Cortex of kidney (tissue), 1 donor: ENCODE measurements at places on chromosomes 11 and 22.

- DNase-seq, result no peak
Measured at GRCh38 chr11:77170107-77170506, 42.1 kb downstream of the MYO7A start.

DNA sequence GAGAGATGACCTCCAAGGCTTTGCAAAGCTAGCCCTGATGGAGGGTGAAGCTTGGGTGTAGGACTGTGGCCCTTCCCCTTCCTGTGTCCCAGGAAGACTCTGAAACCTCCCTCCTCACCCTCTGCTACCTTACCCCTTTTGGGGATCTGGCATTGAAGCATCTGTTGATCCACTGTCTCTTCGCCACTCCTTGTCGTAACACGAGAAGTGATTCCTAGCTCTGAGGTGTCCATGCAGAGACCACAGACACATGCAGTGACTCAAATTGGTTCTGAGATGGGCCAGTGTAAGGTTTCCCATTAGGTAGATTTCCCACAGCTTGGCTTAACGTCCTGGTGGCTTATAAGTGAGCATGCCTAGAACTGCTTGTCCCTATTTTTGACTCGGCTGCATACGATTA, 101.4 kb downstream of the ZBTB16 start:
- no peak for DNase-seq

- no peak for DNase-seq
Measured at GRCh38 chr11:6667733-6668374, 12.2 kb upstream of the DCHS1 start.

- no peak for DNase-seq
Measured at GRCh38 chr22:40196628-40197360, 19.1 kb downstream of the TNRC6B start.

DNA sequence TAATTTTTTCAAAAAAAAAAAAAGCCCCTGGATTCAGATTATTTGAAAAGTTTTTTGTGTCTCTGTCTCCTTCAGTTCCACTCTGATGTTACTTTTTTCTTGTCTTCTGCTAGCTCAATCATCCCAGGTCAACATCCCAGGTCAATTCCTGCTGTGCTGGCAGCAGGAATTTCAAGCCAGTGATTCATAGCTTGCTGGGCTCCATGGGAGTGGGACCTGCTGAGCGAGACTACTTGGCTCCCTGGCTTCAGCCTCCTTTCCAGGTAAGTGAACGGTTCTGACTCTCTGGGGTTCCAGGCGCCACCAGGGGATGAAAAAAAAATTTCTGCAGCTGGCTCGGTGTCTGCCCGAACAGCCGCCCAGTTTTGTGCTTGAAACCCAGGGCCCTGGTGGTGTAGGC, 31.4 kb downstream of the PLAAT5 start:
- no peak for DNase-seq

DNA sequence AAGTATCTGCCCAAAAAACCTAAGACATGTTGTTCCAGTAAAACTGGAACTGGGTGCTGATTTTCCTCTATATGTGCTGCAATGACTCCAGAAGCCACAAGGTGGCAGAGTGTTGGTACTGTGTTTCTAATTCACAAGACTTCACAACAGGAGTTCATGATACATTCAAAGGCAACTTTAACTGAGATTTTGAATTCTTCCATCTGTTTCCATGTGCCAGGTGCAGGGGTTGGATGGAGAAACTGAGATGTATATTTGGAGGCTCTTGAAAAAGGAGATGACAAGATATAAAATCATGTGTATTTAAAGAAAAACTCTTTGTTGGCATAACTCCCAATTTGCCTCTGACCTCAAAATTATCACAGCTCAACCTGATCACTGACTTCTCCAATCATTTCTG, 1098.6 kb upstream of the CCDC90B start:
- DNase-seq, result no peak

GRCh38 chr11:46277622-46278386, at the start of gene CREB3L1:
Gene CREB3L1 (plus strand): TSS chr11:46277662. CDS start chr11:46278112, 450 bp downstream.
- DNase-seq, result no peak

DNA sequence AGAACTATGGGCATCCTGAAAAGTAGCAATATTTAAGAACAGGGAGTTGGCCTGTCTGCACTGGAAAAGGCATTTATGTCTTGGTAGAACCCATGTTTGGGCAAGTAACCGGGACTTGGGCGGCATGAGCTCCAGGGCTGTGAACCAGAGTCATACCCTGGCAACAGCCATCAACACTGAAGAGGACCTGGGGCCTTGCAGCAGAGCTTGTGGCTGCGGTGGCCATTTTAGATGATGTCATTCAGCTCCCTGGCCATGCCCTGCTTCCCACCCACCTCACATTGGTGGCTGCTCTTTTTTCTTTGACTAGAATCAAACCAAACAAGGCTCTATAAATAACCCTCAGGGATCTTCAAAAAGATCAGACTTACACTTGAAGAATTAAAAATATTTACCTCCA, 26.6 kb downstream of the EHF start:
- DNase-seq, result no peak

GRCh38 chr11:126318574-126319373, 14.9 kb downstream of the DCPS start:
- no peak for DNase-seq

DNA sequence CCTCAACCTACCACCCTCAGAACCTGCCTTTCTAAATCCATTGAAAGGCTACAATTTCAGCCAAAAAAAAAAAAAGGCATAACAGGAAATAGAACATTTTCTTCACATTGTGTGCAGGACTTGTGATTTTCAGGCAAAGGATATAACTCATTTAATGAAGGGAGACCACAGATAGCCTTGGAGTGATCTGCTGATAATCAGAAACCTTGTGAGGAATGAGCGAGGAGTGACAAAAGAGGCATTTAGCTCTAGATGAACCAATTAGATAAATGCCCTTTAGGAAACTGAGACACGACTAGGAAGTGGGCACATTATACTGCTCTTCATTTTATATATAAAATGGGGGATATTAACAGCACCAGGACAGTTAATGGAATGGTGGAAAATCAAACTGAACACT, 216.5 kb upstream of the GRIA4 start:
- no peak for DNase-seq

DNA sequence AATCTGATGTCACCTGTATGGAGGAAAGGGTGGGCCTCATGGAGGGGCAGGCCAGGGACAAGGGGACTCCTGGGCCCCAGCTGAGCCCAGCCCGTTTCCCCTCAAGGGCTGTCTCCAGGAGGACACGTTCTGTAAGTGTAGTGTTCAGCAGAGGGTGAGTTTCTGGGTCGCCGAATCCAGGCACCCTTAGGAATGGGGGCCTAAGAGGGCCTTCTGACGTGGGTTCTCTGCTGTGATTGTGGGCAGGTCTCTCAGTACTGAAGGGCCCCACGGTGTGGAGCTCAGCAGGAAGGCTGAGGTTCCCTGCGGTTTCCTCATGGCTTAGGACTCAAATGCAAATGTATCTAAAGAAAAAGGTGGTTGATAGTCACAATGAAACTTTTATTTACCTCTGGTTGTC, 6.5 kb downstream of the PTDSS2 start:
- DNase-seq, result no peak

DNA sequence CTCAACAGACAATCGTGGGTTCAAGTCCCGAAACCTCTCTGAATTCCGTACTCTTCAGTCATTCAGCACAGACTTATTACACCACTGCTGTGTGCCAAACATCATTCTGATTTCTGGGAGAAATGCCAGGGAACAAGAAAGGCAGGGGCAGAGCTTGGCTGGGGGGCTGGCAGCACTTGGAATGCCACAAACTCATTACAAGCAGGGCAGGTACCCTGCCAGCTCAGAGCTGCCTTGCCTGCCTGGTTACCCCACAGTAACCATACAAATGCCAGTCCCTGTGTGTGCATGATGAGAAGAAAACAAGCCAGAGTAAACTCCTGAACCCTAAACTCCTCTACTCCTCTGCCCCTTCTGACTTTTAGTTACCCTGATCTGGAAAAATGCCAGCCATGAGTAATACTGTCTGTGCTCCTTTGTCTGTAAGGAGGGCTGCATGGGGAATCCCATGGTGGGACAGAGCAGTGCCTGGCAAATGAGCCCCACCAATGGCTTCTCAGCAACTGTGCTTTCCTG, 6.9 kb upstream of the RAD9A start:
- DNase-seq, result no peak

DNA sequence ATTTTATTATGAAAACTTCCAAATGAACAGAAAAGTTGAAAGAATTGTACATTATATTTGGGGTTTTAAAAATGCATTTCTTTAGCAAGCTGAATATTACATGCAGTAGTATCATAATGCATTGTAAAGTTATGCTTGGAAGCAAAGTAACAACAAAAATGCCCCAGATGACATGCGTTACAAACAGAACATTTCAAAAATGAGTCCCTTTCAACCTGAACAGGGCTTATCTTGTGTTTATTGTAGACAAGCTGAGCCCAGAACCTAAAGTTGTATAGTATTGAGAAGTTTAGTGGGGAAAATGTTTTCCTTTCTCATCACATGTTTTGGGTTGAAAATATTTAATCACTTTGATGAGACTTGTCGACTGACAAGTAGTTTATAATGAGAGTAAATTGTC, 68.8 kb downstream of the CECR2 start:
- no peak for DNase-seq

- DNase-seq, result no peak
Measured at GRCh38 chr11:1563697-1564534, 8.2 kb downstream of the DUSP8 start.

DNA sequence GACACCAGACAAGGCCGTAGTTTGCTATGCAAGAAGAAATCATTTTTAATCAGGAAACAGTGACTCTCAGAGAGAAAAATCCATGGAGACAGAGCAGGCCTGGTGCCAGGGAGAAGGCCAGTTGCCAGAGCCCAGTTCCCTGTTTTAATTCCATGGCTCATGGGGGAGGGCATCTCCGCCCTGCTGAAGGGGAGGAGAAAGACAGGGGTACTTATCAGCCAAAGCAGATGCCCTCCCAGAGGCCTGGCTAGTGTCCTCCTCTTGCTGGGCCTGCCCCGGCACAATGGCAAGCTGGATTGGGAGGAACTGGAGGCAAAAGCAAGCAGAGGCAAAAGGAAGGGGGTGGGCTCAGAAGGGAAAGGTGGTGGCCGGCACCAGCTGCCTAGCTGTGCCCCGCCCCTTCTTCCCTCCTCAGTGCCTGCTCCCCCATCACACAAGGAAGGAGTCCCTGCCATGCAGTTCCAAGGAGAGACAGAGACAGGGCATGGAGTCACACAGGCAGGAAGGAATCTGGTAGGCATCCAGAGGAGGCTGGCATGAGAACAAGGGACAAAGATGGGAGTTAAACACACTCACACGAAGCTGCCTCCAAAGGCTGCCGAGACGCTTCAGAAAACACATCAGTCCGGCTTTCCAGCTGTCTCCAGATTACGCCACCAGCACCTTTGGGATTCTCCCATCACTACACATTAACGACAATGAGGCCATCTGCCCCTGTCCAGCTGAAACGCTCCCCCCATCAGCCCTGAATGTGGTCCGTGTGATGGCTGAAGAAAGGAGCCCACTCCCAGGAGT, 591.8 kb downstream of the BUD13 start:
- no peak for DNase-seq

DNA sequence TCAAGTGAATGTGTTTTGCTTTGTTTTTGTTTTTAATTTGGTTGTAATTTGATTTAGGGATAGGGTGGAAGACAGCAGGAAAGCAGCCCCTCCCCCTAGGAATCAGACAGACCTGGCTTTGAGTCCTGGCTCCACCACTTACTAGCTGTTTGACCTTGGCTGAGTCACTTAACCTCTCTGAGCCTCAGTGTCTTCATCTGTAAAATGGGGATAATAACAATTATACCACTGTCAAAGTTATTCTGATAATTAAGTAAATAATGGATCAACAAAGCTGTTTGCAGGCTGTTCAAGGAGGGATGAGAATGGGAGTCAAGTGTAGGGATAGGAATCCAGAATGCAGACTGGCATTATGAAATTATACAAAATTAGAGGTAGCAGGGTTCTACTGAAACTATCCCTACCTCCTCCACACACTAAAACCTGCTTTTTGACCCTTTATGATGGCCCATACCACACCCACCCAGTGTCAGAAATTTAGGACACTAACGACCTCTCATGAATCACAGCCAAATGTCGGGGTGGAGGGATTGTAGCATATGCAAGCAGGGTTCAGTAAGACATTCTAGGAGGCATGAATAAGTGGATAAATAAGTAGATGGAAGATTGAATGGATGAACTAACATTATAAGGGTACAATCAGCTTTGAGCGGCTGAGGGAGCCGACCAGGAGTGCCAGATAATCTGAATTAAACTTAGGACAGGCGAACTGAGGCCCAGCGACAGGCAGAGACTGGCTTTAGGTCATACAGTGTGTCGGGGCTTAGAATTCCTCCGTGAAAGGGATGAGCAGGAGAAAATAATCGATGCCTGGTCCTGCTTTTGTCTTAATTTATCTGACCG, 974 bp downstream of the ANAPC15 start:
- no peak for DNase-seq

DNA sequence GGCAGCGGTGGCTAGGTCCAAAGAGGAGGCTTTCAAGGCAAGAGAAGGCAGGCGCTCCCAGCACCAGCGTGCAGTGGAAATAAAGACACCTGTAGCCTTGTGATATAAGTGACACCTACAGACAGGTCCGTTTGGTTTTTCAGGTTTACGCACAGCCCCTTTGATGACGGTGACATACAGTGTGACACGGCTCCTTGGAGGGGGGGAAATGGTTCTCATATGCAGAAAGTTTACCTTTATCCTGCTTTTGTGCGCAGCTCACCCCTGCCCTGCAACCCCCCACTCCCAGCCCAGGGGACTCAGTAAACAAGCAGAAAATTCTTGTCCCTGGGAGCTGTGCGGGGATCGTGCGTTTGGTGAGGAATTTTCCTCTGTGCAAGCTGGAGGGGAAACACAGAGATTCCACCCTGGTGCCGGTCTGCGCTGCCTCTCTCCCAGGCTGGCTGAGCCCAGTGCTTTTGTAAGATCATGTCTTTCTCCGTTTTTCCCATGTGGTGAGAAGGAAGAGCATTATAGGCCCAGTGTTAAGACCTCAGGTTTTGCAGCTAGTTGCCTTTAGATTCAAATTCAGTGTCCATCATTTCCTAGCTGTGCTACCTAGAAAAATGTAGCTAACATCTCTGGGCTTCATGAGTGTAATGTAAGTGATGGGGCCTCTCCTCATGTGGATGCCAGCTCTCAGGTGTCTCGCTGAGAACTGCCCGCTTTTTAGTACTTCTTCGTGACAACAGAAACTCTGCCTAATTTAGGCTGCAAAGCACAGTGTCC, at the start of gene ELF5:
Gene ELF5 (minus strand): TSS at position 113 of the 768 bp plus-strand sequence. CDS start 8,045 bp downstream, outside the sequence.
- no peak for DNase-seq

GRCh38 chr22:22593964-22594656, 35.0 kb upstream of the PRAME start:
- no peak for DNase-seq

GRCh38 chr11:37313266-37313665, 715.2 kb upstream of the RAG2 start:
- DNase-seq, result no peak

DNA sequence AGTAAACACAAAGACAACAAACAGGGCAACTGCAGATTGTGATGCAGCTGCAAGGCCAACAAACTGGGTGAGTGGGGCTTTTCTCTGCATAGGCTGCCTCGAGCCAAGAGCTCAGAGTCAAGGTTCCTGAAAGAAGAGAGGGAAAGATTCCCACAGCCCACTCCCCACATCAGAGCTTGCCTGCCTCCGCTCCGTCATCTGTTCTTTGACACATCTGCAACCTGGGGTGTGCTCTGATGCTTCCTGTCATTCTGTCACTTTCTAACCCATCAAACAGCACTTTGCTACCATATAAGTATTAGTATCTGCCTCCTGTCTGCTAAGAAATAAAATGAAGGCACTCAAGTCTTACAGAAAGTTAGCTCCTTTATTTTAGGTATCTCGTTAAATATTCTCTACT, 46.9 kb downstream of the C22orf31 start:
- DNase-seq, result no peak

- DNase-seq, result no peak
Measured at GRCh38 chr11:44267006-44267749, 42.8 kb downstream of the ALX4 start.

GRCh38 chr11:31882951-31883392, 71.8 kb upstream of the PAX6 start:
- DNase-seq, result no peak
